ENCODE measurements at places on chromosomes 5 and 9.

DNA sequence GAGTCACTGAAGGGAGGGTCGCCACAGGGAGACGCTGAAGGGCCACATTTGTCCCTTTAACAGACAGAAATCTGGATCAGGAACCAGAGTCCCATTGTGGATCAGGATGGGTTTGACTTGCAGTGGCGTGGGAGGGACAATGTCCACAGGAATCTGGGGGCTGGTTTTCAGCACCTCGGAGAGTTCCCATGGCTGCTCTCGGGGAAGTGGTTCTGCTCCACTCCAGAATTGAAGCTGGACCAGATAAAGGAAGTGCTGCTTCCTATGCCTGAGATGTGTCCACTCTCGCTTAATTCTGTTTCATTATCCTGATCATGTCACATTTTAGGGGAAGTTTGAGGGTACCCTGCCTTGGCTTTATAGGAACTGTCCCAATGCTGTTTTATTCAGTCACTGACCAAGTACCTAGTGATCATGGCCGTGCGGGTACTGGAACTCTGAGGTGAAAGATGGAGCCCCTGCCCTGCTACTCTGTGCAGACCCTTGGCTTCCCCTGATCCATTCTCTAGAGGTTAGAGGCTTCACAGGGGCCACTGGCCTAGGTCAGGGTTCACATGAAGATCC, 28.7 kb downstream of the ENHO start:
- peak; percentile 18 for DNase-seq

DNA sequence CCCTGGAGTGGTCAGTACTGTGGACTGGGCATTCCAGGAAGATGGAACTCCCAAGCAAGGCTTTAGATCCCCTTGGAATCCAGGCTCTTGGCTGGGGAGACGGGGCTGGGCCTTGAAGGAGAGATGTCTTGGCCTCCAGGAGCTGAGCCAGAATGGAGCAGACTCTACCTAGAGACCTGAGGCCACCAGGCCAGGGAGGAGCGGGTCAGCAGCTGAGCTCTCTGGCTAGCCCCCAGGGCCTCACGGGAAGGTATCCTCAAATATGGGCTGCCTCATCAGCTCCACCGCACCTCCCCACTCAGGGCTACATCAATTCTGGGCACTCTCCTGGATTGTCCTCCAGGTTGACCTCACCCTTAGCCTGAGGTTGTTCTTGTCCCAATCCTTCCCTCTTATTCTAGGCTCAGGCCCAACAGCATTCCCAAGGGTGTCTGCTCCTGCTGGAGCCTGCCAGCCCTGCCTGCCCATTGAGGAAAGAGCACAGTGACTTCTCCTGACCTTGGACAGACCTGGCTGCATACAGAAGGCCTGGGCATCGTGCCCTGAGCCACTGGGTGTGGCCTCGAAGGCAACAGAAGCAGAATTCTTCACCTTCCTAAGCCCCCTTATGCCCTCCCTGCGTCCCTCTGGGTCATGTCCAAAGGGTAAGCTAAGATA, 3.0 kb upstream of the PDLIM4 start:
- no peak for DNase-seq

- DNase-seq, result no peak
Observed at GRCh38 chr5:96730586-96730985, 68.4 kb downstream of the CAST start.

GRCh38 chr9:109471475-109472393, 26.4 kb downstream of the PTPN3 start:
- DNase-seq, result peak; percentile 39

DNA sequence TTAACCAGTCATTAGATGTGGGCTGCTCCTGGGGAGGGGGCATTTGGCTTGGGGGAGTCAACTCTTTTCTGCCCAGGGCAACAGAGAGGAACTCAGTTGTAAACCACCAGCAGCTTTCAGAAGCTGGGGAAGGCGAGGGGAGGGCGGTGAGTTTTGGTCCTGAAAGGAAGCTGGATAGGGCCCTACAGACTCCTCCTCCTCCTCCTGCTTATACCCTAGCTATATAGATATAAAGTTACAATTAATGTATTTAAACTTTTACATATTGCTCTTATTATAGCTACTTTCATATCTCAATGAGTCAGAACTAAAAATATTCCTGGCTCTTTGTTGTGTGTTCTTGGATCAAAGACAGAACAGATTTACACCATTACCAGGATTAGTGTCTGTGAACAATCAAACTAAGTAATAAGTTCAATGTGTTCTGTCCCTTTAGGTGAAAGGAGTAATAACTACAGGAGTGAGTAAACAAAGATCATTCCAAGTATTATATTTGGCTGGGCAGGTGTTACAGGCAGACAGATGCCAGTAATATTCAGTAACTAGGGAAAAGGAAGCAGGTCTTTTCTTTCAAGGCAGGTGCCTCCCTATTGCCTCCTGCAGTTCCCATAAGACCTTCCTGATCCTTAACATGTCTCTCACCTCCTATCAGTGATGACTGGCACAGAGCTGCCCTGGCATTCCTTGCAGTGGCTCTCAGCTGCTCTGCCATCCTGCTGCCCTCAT, 20.5 kb upstream of the VPS13A start:
- DNase-seq, result no peak

- DNase-seq, result no peak
Observed at GRCh38 chr5:129960831-129961230, 56.6 kb downstream of the CHSY3 start.

GRCh38 chr5:1594357-1595106, 70.8 kb upstream of the LPCAT1 start:
- no peak for DNase-seq

DNA sequence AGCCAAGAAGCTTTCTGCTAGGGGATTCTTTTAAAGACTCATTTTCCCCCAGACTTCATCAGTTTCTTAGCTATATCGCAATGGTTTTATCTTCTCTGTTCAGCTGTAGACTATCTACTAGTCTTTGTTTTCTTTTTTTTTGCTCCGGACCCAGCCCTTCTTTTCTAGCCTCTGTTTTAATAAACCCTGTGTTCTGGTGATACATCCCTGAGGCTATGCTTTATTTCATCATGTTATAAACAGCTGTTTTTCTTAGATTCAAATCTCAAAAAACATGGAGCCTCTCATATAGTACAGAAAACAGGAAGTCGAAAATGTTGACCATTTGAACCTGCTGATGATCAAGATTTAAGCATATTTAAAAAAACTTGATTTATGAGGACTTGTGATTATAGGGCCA, 37.8 kb downstream of the SCGB3A1 start:
- DNase-seq, result no peak

- DNase-seq, result peak; percentile 56
Observed at GRCh38 chr9:97598461-97599288, 34.5 kb downstream of the TSTD2 start.

- DNase-seq, result no peak
Observed at GRCh38 chr5:139975306-139975705, 67.8 kb downstream of the NRG2 start.

GRCh38 chr9:136857166-136857565, 5.0 kb downstream of the MAMDC4 start:
- no peak for DNase-seq

- DNase-seq, result no peak
Observed at GRCh38 chr5:60092671-60093422, 199.3 kb upstream of the PDE4D start.

DNA sequence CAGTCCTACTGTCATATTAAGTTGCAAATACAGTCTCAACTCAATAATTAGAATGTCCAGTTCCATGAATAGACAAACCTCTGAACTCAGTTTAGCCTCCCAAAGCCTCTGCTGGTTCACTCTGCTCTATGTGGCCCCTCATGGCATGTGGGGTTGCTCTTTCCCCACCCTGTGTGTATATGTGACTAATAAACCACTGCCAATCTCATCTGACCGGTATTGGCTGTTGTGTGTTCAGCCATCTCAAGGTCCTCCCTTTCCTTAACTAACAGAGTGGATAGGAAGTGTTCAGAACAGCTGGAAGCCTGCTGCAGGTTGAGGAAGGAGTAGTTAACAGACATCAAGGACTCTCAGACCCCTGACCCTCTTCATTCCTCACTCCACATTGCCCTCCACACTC, 55.3 kb downstream of the IL33 start:
- DNase-seq, result no peak

DNA sequence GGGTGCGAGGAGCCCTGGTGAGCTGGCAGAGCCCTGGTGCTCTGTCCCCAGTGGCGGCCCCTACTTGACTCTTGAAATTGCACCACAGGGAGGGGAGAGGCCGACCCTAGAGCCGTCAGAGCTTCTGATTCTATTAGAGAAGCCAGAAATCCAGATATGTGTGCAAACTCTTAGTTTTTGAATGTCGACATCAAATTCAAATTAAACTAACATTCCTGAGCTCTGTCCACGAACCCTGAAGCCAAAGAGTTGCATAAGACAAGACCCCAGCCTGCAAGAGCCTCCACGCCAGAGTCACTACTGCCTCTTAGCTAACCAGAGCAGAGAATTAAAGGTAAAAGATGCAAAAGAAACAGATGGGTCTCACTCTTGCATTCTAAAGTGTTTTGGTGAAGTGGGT, 29.8 kb upstream of the MSX2 start:
- no peak for DNase-seq

DNA sequence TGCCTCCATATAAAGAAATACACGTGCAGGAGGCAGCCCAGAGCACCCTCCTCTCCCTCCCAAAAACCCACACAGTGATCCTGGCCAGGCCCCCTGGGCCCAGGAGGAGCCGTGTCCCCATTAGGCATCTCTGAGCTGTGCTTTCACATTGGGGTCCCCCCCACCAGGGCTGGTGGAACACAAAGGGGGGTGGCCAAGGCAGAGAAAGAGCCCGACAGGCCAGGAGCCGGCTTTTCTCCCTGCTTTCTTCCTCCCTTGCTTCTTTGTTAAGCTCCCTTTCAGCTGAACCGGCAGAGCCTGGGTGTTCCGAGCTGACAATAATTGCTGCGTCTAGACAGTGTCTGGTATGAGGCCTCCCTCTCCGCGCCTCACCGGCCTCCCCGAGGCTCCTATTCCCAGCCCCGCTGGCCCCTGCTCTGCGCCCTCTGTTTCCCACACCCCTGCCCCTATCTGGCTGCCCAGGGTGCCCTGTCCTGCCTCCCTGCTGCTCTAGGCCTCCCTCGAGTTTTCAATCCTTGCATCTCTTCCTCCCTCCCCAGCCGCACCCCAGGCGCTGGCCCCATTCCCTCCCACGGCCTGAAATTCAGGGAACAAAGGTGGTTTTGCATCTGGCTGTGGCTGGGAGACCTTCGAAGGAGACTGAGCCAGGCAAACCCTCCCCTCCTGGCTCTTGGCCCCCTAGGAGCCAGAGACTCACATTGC, 120.6 kb downstream of the C9orf50 start:
- DNase-seq, result no peak

- no peak for DNase-seq
Observed at GRCh38 chr5:158511454-158511853, 588.3 kb downstream of the EBF1 start.

DNA sequence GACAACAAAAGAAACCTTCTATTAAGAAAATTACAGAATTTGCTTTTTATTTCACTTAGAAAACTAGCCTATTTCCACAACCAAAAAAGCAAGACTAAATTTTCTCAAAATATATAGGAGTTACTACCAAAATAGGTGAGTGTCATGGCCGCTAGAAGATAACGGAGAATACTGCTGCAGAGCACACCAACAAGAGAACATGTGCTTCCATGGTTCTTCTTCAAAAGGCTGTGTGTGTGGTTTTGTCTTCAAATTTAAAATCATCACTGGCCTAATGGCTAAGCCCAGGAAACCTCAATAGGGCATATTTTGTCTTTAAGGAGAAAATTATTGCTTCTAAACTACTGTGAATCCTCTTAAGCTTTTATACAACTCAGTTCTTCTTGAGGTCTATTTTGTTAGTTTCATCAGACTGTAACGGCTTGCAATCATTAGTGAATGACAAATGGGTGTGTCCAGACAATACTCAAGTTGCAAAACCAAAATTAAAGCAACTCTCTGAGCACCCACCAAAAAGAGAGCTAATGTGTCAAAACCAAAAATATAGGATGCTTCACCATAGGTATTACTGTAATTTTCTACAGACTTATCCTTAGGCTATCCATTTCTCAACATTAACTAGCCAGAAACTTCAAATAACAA, 3.3 kb downstream of the SETX start:
- DNase-seq, result no peak

DNA sequence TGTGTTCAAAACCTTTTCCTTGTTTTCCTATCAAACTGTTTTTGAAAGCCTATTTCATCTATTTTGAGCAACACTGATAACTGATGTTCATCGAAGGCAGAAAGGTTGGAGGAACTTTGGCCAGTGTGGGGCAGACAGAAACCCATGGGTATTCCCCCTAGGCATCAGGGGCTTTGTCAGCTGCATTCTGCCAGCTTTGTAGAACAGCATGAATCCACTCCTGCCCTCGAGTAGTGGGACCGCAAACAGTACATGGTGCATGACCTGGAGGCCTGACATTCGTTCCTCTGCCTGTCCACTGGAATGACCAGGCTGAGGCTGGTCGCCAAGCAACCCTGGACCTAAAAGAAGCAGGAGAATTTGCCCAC, 22.7 kb downstream of the ARHGAP26 start:
- DNase-seq, result no peak

GRCh38 chr5:79898611-79899010, 92.5 kb downstream of the MTX3 start:
- DNase-seq, result no peak

DNA sequence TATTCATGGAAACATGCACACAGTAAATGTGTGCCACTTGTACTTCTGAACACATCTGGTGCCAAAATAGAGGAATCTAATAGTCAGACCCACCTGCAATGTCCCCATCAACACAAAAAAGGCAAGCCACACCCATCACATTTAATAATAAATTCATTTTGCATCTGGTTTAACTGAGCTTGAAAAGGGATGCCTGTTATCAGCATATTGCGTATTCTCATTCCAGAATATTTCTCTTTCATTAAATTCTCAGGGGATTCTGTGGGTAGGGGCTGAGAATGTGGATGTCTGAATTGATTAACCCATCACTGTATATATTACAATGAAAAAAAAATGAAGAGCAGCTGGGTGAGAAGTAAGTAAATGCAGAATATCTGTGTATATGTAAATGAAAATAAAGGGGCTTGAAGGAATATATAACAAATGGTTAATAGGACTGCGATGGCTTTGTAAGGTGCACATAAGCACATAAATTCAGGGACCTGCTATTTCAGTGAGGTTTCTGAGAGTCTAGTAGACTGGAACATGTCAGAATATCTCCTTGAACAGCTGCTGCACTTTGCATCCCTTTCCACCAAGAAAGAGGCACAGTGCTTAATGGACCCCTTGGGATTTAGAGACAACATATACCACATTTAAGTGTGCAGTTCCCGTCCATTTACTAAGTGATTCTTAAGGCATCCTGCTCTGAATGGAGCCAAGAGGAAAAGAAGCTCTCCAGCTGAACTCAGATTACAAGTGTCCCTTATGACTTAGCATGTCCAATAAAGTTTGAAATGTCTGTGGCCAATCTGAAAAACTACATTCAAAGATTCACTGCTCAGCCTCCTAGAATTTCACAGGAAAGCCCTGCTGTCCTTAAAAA, 104.1 kb upstream of the NIPBL start:
- no peak for DNase-seq

Data from NCI-H226 (cell line).